ENCODE measurements at places on chromosomes 2 and 18.
A peak's percentile ranks its signal among the peaks of the same experiment; 100 is the strongest.

GRCh38 chr2:241891315-241891987 lies 21.9 kb downstream of the RTP5 start:
- DNase-seq: no peak

- DNase-seq: no peak
Observed at GRCh38 chr2:23211987-23212583, 172.9 kb upstream of the KLHL29 start.

- no peak for DNase-seq
Observed at GRCh38 chr2:191797500-191797899, 49.4 kb downstream of the CAVIN2 start.

GRCh38 chr18:30440351-30440750 lies 602.2 kb downstream of the DSC3 start:
- no peak for DNase-seq

DNA sequence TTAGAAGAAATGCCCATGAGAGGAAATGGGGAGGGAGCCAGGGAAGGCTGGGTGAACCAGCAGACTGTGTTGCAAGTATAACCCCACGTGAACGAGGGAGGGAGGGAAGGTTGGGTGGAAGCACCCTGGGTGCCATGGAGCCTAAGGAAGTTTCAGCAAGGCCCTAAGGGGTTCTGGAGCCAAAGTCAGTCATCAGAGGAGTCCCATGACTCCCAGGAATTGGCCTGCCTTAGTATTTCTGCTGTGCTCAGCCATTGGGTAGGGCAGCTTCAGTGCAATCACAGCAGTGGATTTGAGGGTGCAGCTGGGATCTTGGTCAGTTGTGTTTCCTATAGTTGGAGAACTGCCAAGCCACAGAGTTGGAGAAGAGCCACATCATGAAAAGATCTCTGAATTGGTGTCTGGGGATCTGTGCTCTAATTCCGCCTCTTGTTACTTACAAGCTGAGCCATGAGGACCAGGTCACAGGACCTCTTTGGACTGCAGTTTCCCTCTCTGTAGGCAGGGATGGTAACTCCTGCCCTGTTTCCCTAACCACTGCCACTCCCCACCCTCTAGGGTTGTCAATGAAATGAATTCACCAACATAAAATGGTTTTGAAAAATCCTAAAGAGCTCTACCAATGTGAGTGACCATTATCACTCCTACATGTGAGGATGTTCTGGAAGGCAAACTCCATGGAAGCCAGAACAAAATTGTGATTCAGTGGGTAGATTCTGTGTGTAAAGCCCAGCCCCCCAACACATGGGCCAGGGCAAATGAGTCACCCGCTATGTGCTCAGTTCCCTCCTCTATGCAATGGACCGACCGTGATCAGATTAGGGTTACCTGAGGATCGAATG lies 108.9 kb downstream of the CLIP4 start:
- DNase-seq: peak; percentile 90

DNA sequence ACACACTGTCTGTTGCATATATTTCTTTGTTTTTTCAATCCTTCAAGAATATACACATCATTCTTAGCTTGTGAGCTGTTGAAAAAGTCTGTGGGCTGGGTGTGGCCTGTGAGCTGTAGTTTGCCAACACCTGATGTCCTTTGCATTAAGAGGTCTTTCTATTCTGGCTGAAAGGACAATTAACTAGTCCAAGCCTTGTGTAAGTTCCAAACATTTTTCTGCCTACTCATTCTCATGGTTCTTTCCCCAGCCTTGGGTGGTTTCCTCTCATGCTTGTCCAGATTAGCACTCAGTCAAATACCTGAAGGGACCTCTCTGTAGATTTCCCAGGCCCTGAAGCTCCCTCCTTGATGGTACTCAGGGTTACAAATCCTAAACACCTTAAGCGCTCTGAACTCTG lies 57.8 kb upstream of the NABP1 start:
- no peak for DNase-seq

GRCh38 chr18:21049306-21049705 lies 62.3 kb downstream of the ROCK1 start:
- no peak for DNase-seq

DNA sequence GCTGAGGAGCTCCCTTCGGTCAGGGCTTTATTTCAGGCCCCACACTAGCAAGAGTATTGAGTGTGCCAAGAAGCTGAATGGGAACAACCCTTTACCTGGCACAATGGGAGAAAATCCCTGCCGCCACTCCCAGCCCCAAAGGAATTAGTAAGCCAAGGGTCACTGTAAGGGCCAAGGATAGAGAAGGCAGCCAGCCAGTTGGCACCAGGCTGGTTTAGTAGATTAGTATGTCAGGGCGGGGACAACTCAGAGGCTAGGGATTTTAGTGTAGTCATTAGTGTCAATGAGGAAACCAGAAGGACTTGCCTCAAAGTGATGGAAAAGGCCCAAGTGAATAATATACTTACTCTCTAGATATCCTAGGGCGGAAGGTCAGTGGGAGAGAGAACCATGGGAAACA lies 34.9 kb upstream of the CYP26B1 start:
- DNase-seq: no peak

GRCh38 chr2:172225786-172226185 lies 123.1 kb upstream of the DLX2 start:
- no peak for DNase-seq

All from osteoblast (primary cell).